D721Med (cell line): ENCODE measurements at places on chromosomes 13 and 19.

DNA sequence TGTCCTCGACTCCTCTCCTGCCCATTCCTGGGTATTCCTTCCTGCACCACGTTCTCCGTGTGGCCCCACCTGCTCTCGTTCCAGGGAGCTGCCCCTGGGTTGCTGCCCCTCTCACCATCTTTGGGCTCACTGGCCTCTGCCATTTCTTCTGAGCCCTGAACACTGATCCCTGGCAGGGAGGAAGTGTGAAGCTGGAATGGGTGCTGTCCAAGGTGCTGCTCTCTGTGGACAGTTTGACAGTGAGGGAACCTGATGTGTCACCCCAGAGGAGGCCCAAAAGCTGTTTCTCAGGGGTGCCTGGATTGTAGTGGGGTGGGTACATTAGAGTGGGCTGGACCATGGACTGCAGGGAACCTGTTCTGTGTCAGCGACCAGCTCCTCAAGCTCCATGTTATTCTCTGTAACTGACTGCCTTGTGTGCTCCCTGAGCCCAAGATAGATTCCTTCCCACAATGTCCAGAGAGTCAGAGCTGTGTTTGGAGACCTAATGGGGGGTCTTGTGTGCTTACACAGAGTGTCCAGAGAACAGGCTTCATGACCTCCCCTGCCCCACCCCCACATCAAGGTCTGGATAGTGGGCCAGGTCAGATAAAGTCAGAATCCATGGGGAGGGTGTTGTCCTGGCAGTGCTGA is 7.2 kb upstream of the CEACAM8 start:
- no peak for DNase-seq

DNA sequence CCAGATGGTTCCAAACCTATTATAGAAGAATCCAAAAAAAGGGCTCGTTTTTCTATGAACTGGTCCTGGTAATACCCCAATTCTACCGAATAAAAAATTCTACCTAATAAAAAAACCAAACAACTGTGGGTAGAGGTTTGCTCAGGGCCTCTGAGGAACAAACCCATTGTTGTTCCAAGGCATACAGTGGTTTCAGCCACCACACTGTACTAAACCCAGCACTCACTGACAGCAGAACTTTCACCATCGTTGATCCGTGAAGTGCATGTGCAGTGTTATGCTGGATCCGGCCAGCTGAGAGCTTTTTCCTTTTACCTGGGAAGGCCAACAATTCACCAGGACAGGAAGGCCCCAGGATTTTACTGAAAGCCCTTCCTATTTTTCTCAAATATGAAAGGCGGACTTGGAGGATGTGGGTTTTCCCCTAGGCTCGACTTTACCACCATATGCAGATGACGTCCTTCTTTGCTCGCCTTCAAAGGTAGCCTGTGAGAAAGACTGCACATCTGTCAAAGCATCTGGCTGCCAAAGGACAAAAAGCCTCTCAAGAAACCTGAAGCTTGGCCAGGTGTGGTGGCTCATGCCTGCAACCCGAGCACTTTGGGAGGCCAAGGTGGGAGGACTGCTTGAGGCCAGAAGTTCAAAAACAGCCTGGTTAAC is 7.2 kb upstream of the PABPC3 start:
- DNase-seq, result no peak

DNA sequence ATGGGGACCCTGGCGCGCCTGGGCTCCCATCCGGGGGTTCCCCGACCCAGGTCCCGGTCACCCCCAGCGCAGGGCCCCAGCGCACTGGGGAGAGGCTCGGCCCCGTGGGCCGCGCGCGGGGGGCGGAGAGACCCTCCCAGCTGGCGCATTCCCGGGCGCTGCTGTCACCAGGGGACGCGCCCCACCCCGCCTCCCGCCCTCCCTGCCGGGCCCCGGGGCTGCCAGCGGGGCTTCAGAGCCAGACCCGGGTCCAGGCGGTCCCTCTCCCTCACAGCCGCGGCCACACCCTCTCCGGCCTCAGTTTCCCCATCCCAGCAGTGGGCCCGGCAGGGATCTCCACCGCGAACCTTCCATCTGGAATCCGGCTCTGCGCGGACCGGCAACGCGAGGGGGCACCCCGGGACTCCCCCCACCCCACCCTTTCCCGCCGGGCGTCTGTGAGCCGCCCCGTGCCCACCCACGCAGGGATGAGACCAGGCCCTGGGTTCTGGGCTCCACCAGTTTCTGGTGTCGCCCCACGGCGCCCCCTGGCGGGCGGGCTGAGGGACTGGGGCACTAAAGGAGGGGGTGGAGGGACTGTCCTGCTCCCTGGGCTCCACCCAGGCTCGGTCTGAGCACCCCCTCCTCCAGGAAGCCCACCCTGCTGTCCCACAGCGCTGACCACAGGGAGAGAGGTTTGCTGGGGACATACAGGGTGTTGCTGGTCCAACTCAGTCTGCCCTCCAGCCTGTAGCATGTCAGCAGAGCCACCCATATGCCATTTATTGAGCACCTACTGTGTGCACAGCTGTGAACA is 878 bp upstream of the ADAMTSL5 start:
- DNase-seq, result no peak

DNA sequence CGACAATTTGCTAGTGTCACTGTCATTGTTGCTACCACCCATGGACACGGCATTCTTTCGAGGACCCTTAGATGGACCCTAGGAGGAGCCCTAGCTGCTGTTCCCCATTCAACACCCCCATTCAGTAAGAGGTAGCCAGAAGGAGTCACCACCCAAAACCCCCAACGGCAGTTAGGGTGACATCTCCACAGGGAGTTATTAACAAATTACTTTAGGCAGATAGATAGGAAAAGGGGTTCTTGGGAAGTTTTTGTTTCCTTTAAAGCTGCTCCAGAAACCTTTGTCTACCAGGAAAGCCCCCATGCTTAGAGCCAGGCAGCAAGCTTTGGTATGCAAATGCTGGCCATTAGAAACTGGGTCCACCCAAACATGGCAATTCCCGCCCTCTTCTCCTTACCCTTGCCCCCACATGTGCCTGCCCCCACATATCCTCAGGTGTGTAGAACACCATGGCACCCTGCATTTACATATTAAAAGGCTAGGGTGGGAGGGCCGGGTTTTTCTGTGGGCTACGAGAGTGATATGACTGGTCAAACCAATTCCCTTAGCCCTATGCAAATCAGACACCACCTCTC is 190.9 kb downstream of the SLITRK6 start:
- DNase-seq, result no peak

DNA sequence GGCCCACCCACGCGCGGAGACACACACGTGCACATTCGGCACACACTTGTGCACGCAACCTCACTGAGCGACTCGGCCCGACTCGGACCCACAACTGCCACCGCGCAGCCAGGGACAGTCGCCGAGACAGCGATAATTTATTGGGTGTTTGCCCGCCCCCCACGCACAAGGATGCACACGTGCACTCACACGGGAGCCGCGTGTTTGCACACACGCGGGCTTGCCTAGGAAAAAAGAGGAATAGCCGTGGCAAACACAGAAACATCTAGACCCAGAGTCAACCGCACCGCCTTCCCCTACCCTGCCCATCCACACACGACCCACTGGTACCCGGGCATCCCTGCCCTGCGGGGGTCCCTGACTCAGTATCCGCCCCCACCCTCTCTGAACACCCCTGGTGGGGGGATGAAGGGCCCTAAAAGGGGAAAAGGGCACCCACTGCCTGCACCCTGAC is 1.1 kb upstream of the SSBP4 start:
- DNase-seq, result no peak

DNA sequence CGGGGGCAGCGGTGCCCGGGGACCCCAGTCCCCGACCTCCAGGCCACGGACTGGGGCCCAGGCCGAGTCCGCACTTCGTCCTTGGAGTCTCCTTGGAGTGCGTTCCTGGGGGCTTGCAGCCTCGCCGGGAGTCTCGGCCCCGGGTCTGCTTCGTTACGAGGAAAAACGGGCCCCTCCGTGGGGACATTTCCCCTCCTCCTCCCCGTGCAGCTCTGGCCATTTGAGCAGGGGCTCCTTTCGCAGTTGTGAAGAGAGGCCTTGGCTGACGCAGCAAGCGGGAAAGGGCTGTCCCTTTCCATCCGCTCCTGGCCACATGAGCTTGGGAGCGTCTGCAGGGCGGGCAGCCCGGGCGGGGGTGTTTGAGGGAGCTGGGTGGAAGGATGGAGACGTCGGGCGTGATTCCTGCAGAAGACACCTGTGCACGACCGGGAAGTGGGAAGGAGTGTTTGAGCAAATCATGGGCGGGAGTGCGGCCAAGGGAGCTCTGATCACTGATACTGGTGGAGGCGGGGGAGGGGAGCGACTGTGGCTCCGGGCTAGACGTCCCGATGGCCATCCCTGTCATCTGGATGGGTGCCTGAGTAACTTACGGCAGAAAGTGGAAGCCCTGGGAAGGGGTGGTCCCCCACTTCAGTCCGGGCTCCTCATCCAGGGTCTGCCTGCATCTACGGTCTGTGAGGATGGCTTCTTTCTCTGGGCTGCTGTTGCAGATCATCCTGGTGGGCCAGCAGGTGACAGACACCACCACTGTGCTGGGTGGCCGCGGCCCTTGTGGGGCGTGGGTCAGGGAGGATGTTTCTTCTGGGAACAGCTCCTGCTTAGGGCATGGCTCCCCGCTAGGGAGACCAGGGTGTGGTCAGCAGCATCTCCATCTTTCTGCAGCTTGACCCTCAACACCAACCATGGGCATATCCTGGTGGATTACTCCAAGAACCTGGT is 736 bp downstream of the GPI start:
- no peak for DNase-seq

DNA sequence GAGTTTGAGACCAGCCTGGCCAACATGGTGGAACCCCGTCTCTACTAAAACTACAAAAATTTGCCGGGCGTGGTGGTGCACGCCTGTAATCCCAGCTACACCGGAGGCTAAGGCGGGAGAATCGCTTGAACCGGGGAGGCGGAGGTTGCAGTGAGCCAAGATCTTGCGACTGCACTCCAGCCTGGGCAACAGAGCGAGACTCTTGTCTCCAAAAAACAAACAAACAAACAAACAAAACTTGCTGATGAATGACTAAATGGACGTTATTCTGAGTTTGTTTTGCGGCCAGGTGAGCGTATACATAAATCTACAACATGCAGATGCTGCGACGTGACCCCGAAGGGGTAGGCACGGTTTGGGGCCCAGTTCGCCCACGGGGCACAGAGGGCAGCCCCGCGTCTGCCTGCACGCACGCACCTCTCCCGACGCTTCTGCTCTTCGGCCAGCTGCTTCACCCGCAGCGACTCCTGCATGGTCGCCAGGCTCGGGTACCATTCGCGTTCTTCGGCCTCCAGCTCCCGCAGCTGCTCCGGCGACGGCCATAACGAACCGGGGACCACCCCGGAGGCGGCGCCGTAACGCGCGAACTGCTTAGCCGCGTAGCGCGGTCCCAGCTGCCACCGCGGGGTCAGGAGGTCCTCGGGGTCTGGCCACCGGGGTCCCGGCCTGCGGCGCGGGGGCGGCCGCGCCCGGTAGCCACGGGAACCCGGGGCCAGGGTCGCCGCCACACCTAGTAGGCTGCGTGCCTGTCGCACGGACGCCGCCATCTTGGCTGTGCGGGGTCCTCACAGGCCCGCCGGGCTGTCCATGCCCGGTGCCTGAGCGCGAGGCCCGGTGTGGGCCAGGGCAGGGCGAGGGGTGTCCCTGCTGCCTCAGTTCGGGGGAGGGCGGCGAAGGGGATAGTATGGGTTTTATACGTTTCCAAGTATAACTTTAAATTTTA is at the start of gene GADD45GIP1:
Gene GADD45GIP1 (minus strand): TSS at position 778 of the 943 bp plus-strand sequence. CDS start 11 bp downstream, at position 767.
- DNase-seq, result peak; percentile 63

- DNase-seq, result no peak
These were observed 767.1 kb downstream of the UQCRFS1 start for GRCh38 chr19:28445826-28446225.

DNA sequence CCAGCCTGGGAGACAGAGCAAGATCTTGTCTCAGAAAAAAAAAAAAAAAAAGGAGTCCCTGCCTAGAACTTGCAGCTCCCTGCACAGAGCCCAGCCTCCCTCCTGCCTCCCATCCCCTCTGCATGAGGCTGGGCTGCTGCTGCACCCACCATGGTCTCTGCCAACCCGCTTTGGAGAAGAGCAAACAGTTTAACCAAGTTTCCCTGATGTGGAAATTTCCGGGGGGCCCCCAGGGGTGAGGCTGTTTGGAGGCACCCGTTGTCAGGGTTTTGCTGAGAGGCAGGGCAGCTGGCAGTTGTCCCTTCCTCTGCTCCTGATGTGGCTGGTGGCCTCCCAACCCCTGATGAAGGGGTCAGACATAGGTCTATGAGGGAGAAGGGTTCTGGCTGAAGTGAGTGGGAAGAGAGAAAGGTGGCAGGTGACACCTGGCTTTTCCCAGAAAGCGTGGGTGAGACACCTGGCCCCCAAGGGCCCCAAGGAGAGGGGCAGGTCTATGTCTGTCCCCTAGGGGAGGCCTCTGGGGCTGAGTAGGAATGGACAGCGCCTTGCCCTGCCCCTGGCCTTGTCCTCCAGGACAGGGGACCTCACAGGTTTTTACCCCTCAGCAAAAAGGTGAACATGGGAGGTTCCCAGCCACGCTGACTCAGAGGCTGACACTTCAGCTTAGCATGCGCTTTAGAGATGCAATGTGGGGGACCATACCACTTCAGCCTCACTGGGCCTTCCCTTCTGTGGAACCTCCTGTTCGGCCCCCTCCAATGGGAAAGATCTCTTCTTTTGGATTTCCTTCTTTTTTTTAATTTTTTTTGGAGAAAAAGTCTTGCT is 5.5 kb downstream of the LRP3 start:
- no peak for DNase-seq

DNA sequence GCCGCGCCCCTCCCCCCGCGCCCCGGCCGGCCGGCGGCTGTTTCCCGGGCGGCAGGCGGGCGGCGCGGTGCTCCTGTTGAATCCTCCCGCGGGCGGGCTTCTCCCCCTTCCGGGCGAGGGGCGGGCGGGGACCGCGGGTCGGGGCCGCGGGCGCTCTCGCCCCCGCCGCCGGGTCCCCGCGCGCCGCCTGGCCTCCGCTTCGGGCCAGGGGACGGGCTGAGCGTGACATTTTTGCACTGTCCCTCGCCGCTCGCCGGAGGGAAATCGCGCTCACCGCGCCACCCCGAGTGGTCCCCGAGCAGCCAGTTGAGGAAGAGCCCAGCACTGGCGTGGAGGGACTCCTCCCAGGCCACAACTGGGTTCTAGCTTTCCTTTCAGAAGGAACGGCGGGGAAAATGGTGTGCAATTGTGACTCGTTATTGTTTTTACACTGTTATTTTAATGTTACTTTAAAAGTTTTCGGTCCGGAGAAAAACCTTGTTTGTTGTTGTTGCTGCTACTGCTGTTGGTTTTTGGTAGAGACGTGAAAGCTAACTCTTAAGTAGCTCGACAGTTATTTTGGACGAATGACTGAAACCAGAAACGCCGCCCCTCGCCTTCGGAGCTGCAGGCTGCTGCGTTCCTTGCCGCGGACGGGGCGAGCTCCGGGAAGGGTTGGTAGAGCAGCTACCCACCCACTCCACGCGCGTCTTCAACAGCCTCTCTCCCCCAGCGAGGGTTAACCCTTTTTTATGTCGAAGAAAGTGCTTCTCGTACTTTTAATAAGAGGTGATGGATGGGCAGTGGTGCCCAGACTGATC is 959 bp downstream of the PDS5B start:
- no peak for DNase-seq

GRCh38 chr13:37878496-37878895 is 8.9 kb upstream of the TRPC4 start:
- DNase-seq, result no peak
